ENCODE measurements at places on chromosomes 3 and 15. TPM values are rescaled to one million over a fixed set of nuclear protein-coding genes. Genes with fewer than 3 reads are reported as not detected.

USP13 gene
- 21.5 TPM for total RNA-seq

GOLGA8T gene
- not detected for total RNA-seq

GRAMD2A gene
- 0.33 TPM for total RNA-seq

LSAMP gene
- total RNA-seq = 1.00 TPM

PTX3 gene
- total RNA-seq = 186 TPM

DUOXA2 gene
- not detected for total RNA-seq

TTC23 gene
- 22.0 TPM for total RNA-seq

EAF2 gene
- total RNA-seq = 3.4 TPM

MEIS2 gene
- total RNA-seq = 72.7 TPM

NAALADL2 gene
- 13.7 TPM for total RNA-seq

KCNMB2 gene
- total RNA-seq = 0.87 TPM

CPA3 gene
- not detected for total RNA-seq

CKMT1B gene
- total RNA-seq = not detected

CLDN11 gene
- total RNA-seq = 264 TPM

TPRG1 gene
- 1.8 TPM for total RNA-seq

LMCD1 gene
- 35.6 TPM for total RNA-seq

DPPA4 gene
- total RNA-seq = not detected

BCL2A1 gene
- 4.9 TPM for total RNA-seq

HYAL1 gene
- 0.66 TPM for total RNA-seq

CD86 gene
- total RNA-seq = not detected

TF gene
- total RNA-seq = under 0.01 TPM

DUOXA1 gene
- not detected for total RNA-seq

Measured in uterine smooth muscle cell (primary cell).